COR-L47 (cell line): ENCODE measurements at places on chromosomes 1 and 21.

- no peak for DNase-seq
Measured at GRCh38 chr1:171641076-171641864, 11.2 kb downstream of the MYOC start.

GRCh38 chr21:34889676-34890469 is 159.2 kb downstream of the RUNX1 start:
- peak; percentile 67 for DNase-seq

- DNase-seq: no peak
Measured at GRCh38 chr1:34768856-34769255, 9.3 kb downstream of the GJB4 start.

DNA sequence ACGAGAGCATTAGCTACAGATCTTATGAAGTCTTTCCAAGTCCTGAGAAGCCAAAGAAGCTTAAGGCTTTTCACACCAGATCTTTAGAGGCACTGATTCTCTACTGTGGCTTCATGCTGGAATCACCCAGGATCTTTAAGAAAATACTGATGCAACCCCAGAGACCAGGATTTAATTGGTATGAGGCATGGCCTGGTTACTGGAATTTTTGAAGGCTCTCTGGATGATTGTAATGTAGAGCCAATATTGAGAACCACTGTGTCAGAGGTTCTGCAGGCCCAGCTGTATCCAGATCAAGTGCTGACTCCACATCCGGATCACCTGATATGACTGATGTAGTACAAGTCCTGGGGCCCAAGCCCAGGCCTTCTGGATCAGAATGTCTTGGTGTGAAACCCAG is 105.7 kb downstream of the PLPPR5 start:
- no peak for DNase-seq

DNA sequence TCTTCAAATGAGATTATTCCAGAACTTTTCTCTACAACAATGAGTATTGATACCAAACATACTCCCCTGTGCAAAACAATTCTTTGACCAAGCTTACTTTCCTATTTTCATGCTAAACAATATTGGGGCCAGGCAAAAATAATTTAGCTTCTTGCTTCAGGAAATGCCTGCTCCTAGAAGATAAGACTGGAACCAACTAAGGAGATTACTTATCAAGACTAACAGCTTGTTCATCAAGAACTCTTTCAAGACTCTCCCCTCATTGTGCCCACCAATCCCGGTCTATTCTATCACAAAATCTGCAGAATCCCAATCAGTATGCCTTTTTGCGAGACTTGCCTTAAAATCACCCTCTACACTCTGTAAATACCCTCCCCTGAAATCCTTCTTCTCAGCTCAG is 536.6 kb downstream of the RWDD3 start:
- DNase-seq: no peak

DNA sequence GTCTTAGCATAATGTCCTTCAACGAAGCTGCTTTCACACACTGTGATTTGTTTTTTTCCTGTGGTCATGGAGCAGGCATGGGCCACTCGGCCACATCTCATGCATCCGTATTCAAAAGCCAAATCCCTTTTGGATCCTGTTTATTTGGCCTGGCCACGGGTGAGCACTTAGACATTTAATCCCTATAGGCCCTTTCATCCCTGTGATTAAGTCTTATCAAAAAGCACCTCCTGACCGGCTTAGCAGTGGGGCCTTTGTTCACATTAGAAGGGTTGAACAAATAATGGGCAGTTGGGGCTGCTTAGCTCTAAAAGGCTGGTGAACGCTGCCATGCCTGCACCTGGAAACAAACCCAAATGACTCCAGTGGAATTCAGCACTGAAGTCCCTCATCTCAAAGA is 2.0 kb downstream of the KCNE2 start:
- DNase-seq: no peak

DNA sequence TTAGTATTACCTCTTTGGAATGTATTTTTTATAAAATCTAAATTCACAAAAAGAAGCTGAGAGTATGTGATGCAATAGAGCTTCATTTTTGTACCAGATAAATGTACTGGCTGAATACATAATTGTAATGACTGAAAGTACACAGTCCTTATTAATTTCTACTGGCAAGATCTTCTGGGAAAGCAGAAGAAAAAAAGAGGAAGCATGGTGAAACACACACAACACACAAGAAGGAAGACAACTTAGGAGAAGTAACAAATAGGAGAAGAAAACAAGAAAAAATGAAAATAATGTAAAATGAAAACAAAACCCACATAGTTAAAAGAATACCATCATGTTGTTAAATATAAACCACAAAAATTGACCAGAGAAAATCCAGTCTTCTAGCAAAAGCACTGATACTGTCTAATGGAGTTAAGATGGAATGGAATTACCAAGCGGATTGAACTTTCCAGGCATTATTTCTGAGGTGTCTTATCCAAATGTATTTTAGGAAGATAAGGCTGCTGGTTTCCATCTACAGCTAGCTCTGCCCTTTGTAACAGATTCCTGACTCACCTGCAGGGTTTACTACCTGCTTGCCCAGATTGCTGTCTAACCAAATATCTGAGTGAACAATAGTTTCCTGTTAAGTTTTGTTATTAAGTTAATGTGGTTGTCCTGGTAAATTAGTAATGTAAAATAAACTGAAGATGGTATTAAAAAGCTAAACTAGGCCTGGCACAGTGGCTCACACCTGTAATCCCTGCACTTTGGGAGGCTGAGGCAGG is 4.5 kb upstream of the COP1 start:
- no peak for DNase-seq

GRCh38 chr1:32060914-32061313 is 11.8 kb upstream of the TMEM39B start:
- DNase-seq: no peak

DNA sequence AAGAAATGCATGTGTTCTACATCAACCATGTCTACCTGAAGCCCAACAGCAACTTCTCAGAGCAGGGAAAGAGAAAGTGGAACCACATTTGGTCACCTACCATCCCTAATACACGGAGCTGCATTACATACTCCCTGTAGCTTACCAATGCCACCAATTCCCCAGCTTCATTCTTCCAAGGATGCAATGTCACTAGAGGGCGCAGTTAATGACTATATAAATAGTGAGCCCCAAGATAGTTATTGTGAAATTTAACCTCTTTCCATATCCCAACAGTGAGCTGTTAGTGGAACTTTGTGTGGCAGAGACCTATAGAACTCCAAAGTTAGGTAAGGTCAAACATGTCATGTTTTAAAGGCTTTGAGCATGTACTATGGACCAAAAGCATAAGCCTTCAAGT is 618.3 kb downstream of the SMYD3 start:
- no peak for DNase-seq

DNA sequence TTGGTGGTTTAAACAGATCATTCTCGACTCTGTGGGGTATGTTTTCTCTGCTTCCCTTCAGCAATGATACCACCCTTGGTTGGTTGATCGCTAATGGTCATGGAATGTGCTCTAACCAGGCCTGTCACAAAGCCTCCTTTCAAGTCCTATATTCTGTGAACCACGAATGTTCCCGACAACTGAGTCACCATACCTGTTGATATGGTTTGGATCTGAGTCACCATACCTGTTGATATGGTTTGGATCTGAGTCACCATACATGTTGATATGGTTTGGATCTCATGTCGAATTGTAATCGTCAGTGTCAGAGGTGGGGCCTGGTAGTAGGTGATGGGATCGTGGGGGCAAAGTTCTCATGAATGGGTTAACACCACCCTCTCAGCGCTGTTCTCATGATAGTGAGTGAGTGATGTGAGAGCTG is 10.2 kb upstream of the CAMK2N1 start:
- no peak for DNase-seq
